ENCODE measurements at places on chromosomes 12 and 14. TPM values are rescaled to one million over a fixed set of nuclear protein-coding genes. Genes with fewer than 3 reads are reported as not detected.

DNA sequence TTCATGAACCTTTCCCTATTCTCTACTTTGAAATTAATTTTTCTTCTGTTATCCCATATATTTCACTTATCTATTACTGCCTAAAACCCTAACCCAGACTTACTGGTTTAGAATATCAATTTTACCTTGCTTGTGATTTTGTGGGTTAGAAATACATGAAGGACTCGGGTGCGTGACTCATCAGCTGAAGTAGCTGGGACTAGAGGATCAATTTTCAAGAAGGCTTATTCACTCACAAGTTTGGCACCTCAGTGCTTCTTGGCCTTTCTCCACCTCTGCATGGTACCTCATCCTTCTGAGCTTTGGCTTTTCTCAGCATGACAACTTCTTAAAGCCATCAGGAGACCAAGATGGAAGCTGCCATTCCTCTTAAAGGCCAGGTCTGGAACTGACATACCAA is 57.8 kb downstream of the TMEM117 start:
- no peak for DNase-seq

GRCh38 chr12:58202933-58203718 is 261.8 kb downstream of the ATP23 start:
- no peak for DNase-seq

DNA sequence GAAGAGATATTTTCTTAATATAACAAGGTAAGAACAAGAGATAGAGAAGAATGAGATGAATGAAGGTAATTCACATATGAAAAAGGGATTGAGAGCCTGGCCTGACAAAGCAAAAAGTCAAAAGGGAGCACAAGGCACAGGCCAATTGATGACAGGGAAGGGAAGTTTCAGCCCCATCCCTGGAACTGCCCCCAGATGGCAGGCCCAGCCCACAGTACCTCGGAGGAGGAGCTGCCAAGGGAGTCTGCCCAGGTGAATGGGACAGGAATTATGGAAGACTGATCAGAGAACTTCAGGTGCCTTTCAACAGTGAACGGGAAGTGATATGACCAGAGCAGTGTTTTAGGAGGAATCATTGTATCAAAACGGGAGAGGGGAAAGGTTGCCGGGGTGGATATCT is 15.7 kb downstream of the SNRPF start:
- no peak for DNase-seq

GRCh38 chr12:130872179-130873096 is 572 bp downstream of the RAN start:
- DNase-seq, result peak; percentile 66

DNA sequence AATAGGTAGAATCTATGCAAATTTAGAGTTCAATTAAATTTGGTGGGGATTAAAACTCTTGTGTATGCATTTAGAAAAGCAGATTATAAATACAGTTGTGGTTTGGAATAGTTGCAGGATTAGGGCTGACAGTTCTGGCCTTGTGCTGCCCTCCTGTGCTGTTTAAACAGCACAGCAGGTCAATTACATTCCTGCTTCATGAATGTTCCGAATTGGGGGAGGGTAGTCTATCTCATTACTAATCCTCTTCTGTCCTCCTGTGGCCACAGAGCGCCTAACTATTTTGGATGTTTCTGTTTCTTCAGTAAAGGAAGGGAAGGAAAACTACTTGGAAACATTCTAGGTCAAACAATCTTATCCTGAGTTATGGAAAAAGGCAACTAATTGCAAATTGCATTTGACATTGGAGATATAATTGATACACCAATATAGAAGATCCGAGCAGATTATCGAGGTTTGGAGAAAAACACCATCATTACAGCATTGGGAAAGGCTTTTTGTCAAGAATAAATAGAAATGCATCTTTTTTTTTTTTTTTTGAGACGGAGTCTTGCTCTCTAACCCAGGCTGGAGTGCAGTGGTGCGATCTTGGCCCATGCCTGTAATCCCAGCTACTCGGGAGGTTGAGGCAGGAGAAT is 8.7 kb upstream of the GPR19 start:
- peak; percentile 79 for DNase-seq

- DNase-seq, result no peak
These were observed 58.6 kb downstream of the TBX3 start for GRCh38 chr12:114625294-114625851.

- DNase-seq, result no peak
These were observed 128.2 kb downstream of the TMEM117 start for GRCh38 chr12:43964033-43964432.

Gene ALDH1L2
- total RNA-seq, result 13.0 TPM
